ENCODE measurements at places on chromosomes 7 and 10. TPM values are rescaled to one million over a fixed set of nuclear protein-coding genes. Genes with fewer than 3 reads are reported as not detected.

OR2A5 gene
- not detected for total RNA-seq

ACTL6B gene
- total RNA-seq, result not detected

NRAP gene
- total RNA-seq, result not detected

ENTPD7 gene
- total RNA-seq, result 6.5 TPM

PKD1L1 gene
- 0.15 TPM for total RNA-seq

PTPRZ1 gene
- total RNA-seq, result not detected

GRCh38 chr10:12195281-12195602 is 449 bp downstream of the NUDT5 start:
- DNase-seq, result no peak

GRCh38 chr10:6045878-6046772 is 16.0 kb downstream of the IL2RA start:
- no peak for DNase-seq

- no peak for DNase-seq
Measured at GRCh38 chr10:24132741-24133140, 76.2 kb upstream of the KIAA1217 start.

- DNase-seq, result no peak
Measured at GRCh38 chr10:88131511-88132139, 268.2 kb downstream of the PTEN start.

GRCh38 chr10:128254476-128254875 is 128.3 kb upstream of the MKI67 start:
- no peak for DNase-seq

DNA sequence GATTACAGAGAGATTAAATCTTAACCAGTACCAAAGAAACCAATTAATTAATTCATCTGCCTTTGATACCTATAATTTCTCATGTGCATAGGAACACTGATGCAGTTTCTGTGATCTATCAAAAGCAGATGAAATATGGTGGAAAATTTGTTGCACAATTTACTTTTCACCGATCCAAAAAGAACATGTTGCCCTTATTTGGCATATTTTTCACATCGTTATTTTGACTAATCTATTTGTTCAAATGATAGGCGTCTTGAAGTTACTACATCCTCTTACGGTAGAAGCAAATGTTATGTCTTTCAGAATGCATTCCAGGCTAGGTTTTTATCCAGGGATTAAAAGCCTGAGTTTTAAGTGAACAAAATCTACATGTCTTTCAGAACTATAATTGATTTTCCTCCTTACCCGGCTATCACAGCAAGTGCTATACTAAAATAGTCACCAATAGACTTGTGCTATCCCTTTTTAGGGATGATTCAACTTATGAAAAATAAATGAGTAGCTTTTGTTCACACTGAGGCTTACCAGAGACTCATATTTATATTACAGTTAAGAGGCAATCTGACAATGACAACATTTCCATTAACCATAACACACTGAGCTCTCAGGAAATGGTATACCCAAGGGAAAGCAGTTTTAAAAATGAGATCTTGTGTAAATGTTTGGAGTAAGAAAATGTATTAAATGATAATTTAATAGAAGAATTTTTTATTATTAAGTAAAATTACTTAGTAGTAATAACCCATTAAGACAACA is 16.8 kb upstream of the TES start:
- DNase-seq, result no peak

DNA sequence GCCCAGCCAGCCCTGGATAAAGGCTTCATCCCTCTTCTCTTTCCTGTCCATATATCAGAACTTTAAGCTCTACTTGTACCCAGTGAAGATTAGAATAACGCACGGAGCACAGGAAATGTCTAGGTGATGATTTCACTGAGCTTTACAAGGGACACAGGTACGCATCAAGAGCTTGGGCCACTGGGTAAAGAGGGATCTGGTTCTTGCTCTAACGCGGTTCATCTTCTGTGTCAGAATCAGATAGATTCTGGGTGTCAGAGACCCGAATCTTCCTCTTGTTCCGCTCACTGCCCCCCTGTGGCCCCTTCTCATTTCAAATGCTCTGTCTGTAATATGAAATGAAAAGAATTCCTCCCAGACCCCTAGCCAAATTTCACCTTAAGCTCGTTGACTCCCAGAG is 24.7 kb downstream of the IL2RA start:
- DNase-seq, result no peak

- no peak for DNase-seq
Measured at GRCh38 chr7:142158736-142159496, 47.4 kb downstream of the MGAM2 start.

GRCh38 chr10:4434516-4435071 is 391.4 kb upstream of the AKR1E2 start:
- no peak for DNase-seq

- DNase-seq, result no peak
Measured at GRCh38 chr10:119250641-119251314, 43.4 kb downstream of the GRK5 start.

DNA sequence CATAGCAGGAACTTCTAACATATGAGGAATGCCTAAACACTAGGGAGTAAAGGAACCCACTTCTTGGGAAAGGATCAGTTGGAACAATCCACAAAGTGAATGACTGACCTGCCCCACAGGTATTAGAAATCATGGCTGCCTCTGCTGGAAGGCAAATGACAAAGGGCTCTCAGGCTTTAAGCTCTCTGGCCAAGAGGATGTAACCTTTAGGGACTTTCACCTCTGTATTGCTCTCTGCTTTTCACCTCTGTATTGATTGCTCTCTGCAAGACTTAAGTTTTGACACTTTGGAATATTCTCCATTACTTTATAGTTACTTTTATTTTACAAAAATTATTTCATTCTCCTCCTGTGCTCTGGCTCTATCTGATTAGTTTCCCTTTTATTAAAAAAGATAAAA is 248.0 kb downstream of the LRRTM3 start:
- no peak for DNase-seq

DNA sequence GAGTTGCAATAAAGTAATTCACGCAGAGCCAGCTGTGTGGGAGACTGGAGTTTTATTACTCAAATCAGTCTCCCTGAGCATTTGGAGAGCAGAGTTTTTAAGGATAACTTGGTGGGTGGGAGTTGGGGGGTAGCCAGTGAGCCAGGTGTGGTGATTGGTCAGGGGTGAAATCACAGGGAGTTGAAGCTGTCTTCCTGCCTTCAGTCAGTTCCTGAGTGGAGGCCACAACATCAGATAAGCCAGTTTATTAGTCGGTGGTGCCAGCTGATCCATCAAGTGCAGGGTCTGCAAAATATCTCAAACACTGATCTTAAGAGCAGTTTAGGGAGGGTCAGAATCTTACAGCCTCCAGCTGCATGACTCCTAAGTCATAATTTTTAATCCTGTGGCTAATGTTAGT is 3.3 kb upstream of the CYP51A1 start:
- no peak for DNase-seq

DNA sequence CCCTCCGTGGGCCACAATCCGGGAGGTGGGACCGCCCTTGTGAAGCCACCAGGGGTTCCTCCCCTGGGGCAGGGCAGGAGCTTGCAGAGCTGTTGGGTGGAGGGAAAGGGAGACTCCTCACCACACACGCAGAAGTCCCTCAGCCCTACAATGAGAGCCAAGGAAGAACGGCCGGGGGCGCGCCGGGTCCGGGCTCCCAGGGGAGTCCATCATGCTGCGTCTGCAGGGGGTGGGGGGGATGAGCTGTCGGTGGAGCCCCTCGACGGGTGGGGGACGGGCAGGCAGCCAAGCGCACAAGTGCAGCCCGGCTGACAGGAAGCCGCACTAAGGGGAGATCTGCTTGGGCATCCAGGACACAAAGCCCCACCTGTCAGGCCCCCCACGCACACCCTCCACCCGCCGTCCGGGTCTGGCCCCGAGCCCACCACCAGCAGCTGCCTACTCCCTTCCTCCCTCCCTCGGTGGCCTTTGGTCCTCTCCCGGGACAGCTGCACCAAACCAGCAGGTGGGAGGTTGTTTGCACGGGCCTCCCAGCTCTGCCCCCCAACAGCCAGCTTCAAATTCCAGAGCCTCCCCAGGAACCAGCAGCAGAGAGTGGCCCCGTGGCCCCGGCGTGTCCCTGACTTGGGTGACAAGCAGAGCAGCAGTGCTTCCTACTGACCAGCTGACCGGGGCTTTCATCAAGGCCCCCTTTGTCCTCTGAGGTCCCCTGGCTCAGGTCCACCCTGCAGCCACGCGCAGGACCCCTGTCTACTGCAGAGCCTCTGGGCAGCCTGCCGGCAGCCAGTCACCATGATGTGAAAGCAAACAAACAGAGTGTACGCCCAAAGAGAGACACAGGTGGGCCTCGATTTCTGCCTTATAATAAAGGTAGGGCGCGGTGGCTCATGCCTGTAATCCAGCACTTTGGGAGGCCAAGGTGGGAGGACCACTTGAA is 50.3 kb downstream of the HIP1 start:
- no peak for DNase-seq

- DNase-seq, result no peak
Measured at GRCh38 chr7:70730451-70731110, 401.4 kb upstream of the GALNT17 start.

DNA sequence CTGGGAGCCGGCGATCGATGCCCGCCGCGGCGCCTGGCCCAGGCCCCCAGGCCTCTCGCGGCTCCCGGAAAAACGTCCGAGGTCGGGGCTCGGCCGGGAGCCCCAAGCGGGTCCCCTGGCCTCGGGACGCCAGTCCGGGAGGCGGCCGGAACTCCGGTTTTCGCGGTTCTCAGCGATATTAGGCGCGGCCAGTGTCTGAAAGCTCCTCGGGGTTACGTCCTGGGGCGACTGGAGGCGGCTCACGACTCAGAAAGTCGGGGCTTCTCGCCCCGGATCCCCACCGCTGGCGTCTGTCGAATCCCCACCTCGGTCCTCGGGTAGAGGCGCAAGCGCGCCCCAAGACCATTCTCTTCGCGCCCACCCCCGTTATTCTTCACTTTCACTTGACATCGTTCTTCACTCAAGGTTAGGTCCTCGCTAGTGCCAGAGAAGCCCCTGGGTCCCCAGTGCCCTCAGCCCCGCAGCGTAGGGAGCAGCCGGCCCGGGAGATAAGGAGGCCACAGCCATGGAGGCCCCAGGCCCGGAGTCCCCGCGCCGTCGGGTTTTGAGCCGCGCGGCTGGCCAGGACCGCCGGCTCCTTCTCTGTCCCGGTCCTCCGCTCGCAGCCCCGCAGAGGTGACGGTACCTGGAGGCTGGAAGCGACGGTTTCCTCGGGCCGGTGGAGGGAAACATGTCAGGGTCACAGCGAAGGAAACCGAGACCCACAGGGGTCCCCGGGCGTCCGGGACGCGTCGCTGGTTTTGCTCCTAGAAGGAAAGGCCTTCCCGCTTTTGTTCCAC is 35.2 kb upstream of the EBLN1 start:
- DNase-seq, result peak; percentile 51

DNA sequence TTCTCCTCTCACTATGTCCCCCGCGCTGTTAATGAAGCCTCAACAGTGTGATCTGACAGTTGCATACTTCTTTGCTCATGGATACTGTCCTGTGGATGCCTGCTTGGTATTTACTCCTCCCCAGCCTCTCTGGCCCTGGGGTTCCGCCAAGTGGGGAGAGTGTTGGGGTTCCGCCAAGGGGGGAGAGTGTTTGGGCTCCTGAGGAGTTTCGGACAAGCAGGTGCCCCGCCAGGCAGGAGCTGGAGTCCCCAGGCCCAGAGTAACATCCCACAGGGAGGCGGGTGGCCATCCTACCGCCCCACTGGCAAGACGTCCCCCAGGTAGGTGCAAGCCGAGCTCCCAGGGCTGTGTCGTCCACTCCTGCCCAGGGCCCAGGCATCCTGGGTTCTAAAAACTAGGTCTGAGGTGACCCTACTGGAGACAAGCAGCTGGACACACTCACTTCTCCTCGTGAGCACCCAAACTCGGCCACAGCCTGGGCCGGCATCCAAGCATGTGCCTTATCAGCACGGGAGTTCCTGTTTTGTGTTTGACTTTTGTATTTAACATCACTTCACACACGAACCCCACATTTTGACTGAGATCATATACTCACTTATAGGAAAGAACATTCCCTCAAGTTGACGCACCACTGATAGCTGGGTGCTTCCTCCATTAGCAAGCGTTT is 34.2 kb downstream of the CAMK2B start:
- DNase-seq, result no peak

DNA sequence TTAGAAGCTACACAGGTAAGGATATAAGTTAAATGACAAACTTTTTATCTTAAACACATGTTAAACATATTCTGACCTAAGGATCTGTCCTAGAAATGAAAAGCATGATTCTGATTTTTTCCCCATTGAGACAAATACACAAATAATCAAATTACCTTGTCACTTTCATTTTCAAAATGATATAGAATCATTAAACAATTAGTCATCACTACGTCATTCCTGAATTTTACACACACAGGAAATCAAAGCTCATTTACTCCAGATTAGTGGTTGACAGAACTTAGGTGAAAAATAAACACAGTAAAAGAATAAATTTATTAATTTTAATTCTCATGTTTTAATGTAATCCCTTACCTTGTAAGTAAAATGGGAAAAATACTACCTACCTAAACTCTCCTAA is 89.0 kb downstream of the AASS start:
- DNase-seq, result no peak

DNA sequence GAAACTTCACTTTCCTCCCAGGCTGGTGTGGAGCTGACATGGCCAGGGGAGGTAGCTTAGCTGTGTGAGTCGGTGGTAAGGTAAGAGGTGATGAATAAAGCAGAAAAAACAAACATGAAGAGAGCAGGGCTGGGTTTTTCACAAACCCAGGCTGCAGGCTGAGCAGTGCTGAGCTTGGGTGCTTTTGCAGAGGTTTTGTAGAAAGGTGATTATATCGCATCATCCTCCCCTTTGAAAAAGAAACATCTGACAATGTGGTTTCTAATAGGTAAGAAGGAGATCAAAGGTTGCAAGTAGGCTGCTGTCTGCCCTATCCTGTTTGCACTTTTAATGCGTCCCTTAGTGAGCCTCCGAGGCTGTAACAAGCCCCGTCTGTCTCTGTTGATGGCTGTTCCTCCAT is 69.6 kb upstream of the GRM8 start:
- DNase-seq, result peak; percentile 8

DNA sequence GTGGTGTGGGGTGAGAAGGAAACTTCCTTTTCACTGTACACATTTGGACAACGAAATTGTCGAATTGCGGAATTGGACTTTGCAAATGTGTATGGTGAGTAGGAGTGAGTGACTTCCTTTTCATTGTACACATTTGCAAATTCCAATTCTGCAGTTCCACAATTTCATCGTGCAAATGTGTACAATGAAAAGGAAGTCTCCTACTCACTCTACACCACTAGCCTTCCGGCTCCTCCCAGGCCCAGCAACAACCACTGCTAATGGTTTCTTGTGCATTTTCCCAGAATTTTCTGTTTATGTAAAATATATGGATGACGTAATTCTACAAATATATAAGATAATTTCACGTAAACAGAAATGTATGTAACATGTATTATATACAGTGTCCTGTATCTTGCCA is 118.5 kb downstream of the ARL4A start:
- no peak for DNase-seq

- DNase-seq, result no peak
Measured at GRCh38 chr7:767580-767940, 40.5 kb upstream of the PRKAR1B start.

- DNase-seq, result no peak
Measured at GRCh38 chr10:107163881-107164861, at the start of gene SORCS1. TSS of gene SORCS1 (minus strand) at chr10:107164706.

- DNase-seq, result no peak
Measured at GRCh38 chr7:81583882-81584533, 185.8 kb downstream of the HGF start.
